ENCODE measurements at places on chromosomes 4 and X. TPM values are rescaled to one million over a fixed set of nuclear protein-coding genes. Genes with fewer than 3 reads are reported as not detected.

GRCh38 chr4:73036123-73036522, 33.4 kb downstream of the COX18 start:
- H3K27ac ChIP-seq, result no peak overlapping the region
- no peaks in the 10 kb centered on the region for H3K4me1 ChIP-seq
- H3K4me3 ChIP-seq, result no peak overlapping the region
- H3K36me3 ChIP-seq, result no peaks in the 10 kb centered on the region

GRCh38 chrX:96436105-96436504, 248.5 kb upstream of the DIAPH2 start:
- peaks cover 41% of the 10 kb centered on the region for H3K4me1 ChIP-seq
- no peaks in the 10 kb centered on the region for H3K36me3 ChIP-seq
- H3K27me3 ChIP-seq, result no peaks in the 10 kb centered on the region
- peak overlapping the region; percentile 54 for H3K27ac ChIP-seq
- peak overlapping the region; percentile 23 for H3K4me3 ChIP-seq

GRCh38 chr4:114654592-114654991, 56.0 kb downstream of the UGT8 start:
- no peak for DNase-seq
- no peak overlapping the region for H3K27ac ChIP-seq
- H3K4me1 ChIP-seq, result no peaks in the 10 kb centered on the region
- no peak overlapping the region for H3K4me3 ChIP-seq
- H3K27me3 ChIP-seq, result 0 out of 2 replicates have a peak, but pooled peaks cover 7% of the 10 kb centered on the region

FTHL17 gene
- total RNA-seq, result not detected

DNA sequence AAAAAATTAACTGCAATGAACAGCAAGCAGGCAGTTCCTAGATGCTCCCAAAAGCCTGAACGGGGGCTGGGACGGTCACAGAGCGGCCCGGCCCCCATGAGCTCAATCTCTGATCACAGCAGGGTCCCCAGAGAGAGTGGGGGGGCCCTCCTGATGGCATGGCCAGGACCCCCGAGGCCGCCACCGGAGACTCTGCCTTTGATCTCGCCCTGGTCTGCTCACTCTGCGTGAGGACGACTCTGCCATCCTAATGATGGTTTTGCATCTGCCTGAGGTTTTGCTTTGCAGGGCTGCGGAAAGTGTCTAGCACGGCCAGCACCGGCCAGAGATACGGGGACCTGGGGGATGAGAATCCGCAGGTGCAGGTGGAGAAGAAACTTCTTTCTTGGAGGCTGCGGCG, 103.8 kb downstream of the SHOX start:
- no peaks in the 10 kb centered on the region for H3K4me1 ChIP-seq
- H3K36me3 ChIP-seq, result no peaks in the 10 kb centered on the region
- H3K4me3 ChIP-seq, result no peak overlapping the region
- H3K27ac ChIP-seq, result no peak overlapping the region
- H3K27me3 ChIP-seq, result no peaks in the 10 kb centered on the region

KCNE5 gene
- not detected for total RNA-seq

- H3K4me1 ChIP-seq, result no peaks in the 10 kb centered on the region
- no peaks in the 10 kb centered on the region for H3K27me3 ChIP-seq
- H3K4me3 ChIP-seq, result no peak overlapping the region
- DNase-seq, result no peak
- no peaks in the 10 kb centered on the region for H3K36me3 ChIP-seq
These were observed 910.4 kb downstream of the RAB28 start for GRCh38 chr4:12573716-12574115.

DNA sequence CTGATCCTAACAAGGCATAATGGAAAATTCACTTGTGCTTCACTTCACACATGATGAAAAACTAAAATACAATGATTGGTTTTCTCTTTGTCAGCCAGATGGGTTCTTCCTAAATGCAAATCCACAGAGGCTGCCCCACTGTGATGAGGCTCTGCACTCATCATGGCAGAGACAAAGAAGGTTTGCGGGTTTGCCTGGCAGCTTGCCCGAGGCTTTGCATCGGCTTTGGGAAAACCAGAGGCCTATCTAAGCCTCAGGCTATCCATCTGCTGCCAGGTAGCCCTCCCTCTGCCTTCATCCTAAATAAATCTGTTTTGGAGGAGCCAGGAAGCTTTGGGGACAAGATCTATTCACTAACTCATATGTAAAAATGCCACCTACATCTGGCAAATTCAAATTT, 244.2 kb downstream of the PACRGL start:
- no peak overlapping the region for H3K4me3 ChIP-seq
- H3K36me3 ChIP-seq, result no peaks in the 10 kb centered on the region

- H3K36me3 ChIP-seq, result no peaks in the 10 kb centered on the region
- no peak overlapping the region for H3K4me3 ChIP-seq
- H3K4me1 ChIP-seq, result no peaks in the 10 kb centered on the region
- DNase-seq, result no peak
- no peaks in the 10 kb centered on the region for H3K27me3 ChIP-seq
- H3K27ac ChIP-seq, result no peak overlapping the region
These were observed 47.3 kb downstream of the ARHGAP24 start for GRCh38 chr4:85522277-85522676.

- no peak for DNase-seq
- H3K4me3 ChIP-seq, result no peak overlapping the region
- no peaks in the 10 kb centered on the region for H3K4me1 ChIP-seq
- H3K27me3 ChIP-seq, result no peaks in the 10 kb centered on the region
- no peak overlapping the region for H3K27ac ChIP-seq
These were observed 1.3 kb upstream of the SLC25A4 start for GRCh38 chr4:185141777-185142176.

- peaks cover 3% of the 10 kb centered on the region for H3K27me3 ChIP-seq
- no peak for DNase-seq
- no peak overlapping the region for H3K4me3 ChIP-seq
These were observed 31.3 kb downstream of the NIPAL1 start for GRCh38 chr4:48047896-48048295.

DNA sequence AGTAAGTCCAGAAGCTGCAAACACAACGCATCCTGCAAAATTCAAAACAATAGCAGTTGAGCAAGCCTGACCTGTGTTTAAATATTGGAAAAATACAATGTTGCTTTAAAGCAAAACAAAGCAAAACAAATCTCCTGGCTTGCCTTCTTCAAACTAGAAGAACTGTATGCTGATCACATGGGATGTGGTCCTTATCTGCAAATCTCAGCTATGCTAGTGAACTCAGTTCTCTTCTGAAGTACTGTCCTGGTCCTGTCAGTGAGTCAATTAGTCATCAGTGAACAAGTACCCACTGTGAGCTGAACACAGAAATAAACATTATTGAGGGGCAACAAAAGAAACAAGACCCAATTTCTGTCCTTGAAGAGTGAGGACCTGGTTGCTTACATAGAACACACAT, 522.5 kb downstream of the SMARCA1 start:
- H3K4me3 ChIP-seq, result no peak overlapping the region
- H3K36me3 ChIP-seq, result no peaks in the 10 kb centered on the region
- DNase-seq, result no peak
- no peaks in the 10 kb centered on the region for H3K27me3 ChIP-seq
- H3K27ac ChIP-seq, result no peak overlapping the region

GRCh38 chrX:153669174-153669890, 4.3 kb downstream of the PNCK start:
- no peak overlapping the region for H3K27ac ChIP-seq
- no peak overlapping the region for H3K4me3 ChIP-seq
- no peaks in the 10 kb centered on the region for H3K4me1 ChIP-seq
- no peaks in the 10 kb centered on the region for H3K36me3 ChIP-seq

Data from GM23248 (cell line).